ENCODE measurements at places on chromosomes 3 and 15.

- no peak for DNase-seq
These were observed 91.1 kb downstream of the VGLL4 start for GRCh38 chr3:11552289-11553264.

GRCh38 chr3:4739289-4740236 is 239.7 kb upstream of the BHLHE40 start:
- no peak for DNase-seq

- no peak for DNase-seq
These were observed 270.9 kb downstream of the TLE3 start for GRCh38 chr15:69826819-69827175.

DNA sequence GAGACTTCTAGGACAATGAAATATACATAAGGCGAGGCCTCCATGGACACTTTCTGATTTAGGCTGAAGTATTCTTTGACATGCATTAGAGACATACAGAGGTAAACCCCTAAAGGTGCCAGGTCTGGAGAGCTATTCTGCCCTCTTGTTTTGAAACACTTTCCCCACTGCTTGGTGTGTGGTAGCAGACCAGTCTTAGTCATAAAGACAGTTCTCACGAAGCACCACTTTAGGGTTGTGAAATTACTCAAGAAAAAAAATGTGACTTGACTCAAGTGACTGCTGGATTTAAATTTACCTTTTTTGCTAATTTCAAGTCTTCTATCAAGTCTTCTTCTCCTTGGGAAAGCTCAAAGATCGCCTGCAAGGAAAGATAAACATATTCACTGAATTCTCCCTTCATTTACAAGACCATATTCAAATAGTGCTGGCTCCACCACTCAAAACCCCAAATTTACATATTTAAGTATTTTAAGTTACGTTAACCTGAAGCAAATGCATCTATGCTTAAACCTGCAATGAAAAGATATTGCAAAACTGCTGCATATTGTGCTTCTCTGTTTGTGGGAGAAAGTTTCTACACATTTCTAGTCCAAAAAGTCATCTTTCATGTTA is 48.4 kb downstream of the ARHGEF3 start:
- no peak for DNase-seq

- DNase-seq = no peak
These were observed 57.0 kb upstream of the CMSS1 start for GRCh38 chr3:99760629-99761028.

DNA sequence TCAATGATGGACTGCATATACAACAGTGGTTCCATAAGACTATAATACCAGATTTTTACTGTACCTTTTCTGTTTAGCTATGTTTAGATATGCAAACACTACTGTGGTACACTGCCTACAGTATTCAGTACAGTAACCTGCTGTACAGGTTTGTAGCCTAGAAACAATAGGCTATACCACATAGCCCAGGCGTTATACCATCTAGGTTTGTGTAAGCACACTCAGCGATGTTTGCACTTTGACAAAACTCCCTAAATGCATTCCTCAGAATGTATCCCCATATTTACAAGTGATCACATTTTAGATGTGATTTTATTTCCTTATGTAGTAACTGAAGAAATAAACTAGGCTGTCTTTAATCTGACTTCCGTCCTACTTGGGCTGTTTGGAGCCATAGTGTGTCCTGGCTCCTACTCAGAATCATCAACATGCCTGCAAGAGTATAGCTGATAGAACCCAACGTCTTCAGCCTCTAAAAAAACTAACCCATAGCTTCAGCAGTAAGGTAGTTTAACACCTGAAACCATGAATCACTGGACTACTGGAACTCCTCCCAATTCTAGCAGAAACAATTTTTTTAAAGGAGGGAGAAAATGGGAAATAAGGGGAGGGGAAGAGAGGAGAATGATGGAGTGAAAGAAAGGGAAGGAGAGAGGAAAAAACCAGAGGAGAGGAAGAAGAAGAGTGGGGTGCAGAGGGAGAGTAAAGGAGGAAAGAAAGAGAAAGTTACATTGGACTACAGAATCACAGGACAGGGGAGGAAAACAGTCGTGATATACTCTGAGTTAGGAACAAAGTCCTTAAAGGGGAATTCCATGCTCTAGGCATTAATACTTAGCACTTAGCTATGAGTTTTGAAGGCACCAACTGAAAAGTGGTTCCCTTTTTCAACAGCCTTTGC is 67.7 kb upstream of the PLXND1 start:
- no peak for DNase-seq

GRCh38 chr3:121883507-121883906 is 10.7 kb upstream of the SLC15A2 start:
- DNase-seq = no peak

DNA sequence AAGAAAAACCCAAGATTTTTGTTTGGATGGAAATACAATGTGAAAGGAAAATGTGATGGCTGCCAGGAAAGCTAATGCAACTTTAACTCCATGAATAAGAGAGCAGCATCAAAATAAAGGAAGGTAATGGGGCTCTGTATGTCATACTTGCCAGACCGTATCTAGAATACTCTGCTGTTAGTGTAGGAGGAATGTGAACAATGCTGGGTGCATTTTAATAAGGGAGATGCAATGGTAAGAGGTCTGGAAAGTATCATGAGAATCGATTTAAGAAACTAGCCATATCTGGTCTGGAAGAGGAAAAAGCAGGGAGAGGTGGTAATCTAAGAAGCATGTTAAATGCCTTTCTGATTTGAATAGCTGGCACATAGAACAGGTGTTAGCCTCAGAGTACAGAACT is 239.6 kb downstream of the GBE1 start:
- DNase-seq = no peak

DNA sequence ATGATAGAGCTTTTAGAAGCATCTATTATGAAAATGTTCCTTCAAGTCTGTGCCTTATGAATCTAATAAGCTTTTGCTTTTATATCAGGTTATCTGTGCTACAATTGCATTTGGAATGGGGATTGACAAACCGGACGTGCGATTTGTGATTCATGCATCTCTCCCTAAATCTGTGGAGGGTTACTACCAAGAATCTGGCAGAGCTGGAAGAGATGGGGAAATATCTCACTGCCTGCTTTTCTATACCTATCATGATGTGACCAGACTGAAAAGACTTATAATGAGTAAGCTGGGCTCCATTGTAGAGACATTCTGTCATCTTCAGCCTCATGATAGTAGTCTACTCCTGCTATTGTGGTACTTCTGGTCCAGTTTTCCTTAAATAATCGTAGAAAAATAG is 73.4 kb downstream of the BLM start:
- DNase-seq = no peak

DNA sequence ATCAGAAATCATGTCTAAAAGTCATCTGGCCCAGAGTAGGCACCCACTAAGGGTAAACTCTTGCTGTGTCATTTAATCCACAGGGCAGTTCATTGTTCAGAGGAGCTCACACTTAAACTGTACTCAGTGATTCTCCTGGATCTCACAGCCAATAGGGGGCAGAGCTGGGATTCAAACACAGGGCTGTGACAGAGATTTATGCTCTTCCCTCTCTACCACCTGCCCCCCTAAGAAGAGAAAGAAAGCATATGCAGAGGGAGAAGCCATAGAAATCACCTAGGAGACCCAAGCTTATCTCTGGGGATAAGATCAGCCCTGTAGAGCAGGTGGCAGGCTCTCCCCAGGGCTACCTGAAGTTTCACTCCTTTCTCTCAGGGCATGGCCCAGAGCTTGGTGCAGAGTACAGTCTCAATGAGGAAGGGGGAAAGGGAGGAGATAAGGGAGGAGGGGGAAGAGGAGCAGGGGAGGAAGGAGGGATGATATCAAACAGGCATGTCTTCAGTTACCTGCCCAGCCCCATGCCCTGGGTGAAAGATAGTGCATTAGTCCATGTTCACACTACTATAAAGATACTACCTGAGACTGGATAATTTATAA is 51.8 kb upstream of the ADPGK start:
- no peak for DNase-seq

All from stimulated activated CD8-positive, alpha-beta memory T cell treated with anti-CD3 and anti-CD28 coated beads, Interleukin-7, amount 100 ng/mL, for 24 hours (primary cell).